ENCODE measurements at places on chromosomes 6 and 20.

DNA sequence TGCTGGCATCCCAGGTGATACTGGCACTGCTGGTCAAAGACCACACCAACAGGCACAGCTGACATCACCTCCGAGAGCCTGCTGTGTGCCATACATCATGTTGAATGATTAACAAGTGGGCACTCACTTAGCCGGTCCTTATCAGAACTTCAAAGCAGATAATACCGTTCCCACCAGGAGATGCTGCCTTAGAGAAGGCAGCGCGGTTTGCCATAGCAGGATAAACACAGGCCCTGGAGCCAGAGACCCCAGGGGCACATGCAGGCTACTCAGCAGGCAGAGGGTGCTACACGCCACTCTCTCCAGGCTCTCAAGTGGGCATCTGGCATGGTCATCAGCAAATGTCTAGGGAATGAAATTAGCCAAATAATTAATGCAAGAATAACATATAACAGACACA lies 86.5 kb upstream of the CST7 start:
- no peak for DNase-seq

DNA sequence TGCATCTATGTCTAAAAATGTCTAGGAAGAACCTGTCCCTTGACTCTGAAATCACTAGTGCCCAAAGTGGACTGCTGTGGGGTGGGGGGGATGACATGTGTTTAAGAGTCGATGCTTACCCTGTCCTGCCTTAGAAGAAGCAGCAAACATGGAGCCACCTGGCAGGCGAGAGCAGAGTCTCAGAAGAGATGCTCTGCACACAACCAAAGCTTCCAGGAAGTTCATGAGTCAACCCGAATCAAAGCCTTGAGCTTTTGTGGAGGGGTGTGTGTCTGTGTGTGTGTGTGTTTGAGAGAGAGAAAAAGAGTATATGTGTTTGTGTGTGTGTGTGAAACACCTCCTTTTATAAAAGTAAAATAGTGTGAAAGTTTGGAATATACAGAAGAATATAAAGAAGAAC lies 269.9 kb downstream of the ALDH8A1 start:
- DNase-seq: no peak

DNA sequence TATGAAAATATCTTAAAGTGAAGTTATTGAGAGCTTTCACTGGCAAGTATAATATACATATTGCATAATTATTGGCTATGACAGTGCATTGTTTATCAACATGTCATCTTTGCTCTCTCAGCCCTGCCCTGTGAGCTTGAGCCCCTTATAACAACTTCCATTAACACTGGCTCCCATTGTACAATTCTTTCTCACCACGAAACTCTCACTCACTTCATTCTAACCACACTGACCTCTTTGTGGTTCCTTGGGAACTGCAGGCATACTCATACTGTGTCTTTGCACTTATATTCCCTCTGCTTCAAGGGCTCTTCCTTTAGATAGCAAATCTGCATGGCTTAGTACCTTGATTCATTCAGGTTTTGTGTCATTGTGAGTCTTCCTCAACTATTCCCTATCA lies 411.8 kb downstream of the CDKAL1 start:
- no peak for DNase-seq

DNA sequence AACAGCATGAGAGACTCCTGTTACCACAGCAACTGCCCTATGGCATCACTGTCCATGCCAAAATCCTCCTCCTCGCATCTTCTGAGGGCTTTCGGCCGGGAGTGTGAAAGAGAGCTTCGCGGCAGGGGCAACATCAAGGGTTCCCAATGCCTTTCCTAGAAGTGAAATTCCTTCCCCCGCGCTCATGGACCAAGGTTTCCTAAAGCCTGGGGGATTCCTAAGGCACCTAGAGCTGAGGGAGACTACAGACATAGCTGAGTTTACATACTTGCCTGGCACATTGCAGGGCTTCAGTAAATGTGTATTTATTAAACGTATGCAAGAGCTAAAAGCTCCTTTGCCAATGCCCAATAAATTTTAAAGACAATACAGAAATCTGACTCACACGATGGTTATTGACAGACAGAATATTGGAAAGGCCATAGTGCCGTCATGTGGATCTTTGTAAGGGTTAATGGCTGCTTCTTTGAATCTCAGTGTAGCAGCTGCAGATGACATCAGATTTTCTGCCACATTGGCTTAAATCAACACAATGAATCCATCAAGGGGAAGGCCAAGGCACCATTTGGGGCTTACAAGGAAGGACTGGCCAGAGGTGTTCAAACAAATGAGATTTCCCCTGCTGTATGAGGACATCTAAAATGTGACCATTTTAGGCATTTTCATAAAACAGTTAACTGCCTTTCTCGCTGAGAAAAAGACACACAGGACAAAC lies 281.2 kb upstream of the JARID2 start:
- no peak for DNase-seq

DNA sequence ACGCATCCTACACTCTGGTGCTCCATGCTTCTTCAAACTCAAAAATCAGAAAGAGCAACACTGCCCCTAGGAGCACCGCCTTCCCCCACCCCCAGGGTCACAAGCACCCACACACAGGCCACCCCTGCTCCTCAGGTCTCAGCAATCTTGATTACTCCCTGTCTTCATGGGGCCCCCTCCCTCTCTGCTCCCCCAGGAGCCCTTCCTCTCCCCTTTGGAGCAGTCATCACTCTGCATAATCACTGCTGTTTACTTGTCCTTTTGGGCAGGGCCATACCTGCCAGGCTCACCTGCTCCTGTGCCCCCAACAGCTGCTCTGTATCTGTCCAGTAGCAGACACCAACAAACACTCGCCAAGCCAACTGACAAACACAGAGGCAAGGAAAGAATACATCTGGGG lies 7.6 kb upstream of the SYNDIG1 start:
- DNase-seq: no peak

DNA sequence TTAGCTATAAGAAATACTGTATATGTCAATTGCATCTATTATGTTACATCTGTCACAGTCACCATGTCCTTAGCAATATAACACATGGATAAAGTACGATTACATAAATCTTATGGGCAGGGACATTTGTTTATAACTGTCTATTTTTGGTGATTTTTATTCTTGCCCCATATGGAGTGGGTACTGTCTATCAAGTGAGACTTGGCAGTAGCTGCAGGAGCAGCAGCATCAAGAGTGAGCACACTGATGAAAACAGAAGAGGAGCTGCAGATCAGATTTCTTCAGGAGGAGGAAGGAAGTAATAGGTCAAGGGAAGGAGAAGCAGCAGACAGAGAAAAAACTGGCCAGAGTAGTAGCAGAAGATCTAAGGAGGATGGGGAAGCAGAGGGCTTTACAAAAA lies 516.7 kb downstream of the C6orf118 start:
- DNase-seq: no peak

All from D721Med (cell line).